ENCODE measurements at places on chromosomes 1 and 21.

DNA sequence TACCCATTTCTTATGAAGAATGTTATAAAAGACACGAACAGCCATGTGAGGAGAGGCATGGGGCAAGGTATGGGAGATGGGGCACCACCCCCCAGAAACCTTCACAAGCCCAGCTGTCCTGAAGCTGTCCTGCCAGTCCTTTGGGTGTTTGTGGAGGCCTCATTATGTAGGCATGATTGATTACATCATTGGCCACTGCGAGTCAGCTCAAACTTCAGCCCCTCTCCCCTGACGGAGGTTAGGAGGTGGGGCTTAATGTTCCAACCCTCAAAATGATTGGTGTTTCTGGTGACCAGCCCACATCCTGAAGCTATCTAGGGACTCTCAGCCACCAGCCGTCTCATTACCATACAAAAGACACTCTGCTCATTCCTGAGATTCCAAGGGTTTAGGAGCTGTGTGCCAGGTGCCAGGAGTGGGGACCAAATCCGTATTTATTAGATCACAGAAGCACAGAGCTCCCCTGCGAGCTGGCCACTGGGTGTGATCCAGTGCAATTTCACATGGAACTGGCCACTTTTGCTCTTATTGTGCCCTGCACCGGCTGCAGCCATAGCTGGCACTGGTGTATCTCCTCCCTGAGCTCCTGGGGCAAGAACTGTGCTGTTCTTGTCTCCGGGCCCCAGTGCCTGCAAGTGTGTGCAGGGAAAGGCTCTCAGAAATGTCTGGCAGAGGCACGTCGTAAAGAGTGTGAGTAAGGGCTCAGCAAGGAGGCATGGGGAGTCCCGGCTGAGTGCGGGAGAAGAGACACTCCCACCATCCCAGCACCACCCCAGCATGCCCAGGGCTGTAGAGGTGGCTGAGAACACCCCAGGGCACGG is 10.5 kb downstream of the KIAA1614 start:
- peak; percentile 41 for DNase-seq

DNA sequence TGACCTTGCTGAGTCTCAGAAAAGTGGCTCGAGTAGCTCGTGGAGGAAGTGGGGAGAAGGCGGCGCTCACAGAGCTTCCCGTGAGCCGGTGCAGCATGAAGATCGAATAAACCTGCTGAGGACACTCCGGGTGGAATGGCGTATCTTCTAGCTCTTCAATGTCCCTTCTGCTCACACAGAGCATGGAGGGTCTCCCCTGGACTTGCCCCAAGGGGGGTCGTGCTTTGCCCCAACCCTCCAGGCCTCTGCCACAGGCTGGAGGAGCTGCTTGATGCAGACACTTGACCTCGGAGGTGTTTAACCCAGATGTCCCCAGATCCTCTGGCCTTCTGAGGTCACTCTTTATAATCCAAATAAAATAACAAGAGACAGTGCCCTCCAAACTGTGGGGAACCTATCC is 2.2 kb upstream of the KRTAP10-12 start:
- no peak for DNase-seq

DNA sequence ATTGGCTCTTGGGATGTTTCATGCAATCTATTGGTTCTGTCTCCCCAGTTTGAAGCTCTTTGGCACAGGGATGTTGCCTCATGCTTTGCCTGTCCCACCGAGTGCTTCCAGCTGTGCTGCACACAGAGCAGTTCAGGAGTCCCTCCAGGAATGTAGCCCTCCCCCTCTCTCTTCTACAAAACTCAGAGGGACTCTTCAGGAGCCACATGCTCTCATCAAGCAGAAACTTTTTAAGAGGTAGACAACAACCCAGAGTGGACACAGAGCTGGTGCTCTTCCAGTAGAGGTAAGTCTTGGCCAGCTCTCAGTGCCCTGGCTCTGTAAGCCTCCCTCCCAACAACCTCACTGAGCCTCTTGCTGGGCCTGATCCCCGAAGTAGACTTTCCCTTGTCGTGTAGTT is 11.6 kb upstream of the ZNF697 start:
- no peak for DNase-seq

DNA sequence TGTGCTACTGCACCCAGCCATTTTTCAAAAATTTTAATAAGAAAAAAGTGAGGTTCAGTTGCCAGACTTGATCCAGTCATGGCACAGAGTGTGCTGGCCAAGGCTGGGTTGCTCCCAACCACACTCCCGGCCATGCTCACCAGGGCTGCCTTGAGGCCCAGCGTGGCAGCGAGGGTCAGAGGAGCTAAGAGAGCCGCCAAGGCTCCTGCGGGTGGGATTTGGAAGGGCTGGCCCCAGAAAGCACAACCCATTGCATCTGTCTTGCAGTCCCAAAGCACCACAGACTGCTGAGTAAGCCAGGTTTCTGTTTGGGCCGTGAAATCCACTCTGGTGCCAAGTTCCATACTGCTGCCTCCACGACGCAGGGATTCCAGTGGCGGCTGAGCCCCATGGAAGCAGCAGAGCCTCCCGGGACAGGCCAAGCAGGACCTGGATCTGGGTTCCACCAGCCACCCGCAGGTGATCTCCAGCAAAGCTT is 22.6 kb downstream of the ZBTB17 start:
- DNase-seq: no peak

- no peak for DNase-seq
These were observed 240.3 kb upstream of the RAB4A start for GRCh38 chr1:229030630-229031029.

DNA sequence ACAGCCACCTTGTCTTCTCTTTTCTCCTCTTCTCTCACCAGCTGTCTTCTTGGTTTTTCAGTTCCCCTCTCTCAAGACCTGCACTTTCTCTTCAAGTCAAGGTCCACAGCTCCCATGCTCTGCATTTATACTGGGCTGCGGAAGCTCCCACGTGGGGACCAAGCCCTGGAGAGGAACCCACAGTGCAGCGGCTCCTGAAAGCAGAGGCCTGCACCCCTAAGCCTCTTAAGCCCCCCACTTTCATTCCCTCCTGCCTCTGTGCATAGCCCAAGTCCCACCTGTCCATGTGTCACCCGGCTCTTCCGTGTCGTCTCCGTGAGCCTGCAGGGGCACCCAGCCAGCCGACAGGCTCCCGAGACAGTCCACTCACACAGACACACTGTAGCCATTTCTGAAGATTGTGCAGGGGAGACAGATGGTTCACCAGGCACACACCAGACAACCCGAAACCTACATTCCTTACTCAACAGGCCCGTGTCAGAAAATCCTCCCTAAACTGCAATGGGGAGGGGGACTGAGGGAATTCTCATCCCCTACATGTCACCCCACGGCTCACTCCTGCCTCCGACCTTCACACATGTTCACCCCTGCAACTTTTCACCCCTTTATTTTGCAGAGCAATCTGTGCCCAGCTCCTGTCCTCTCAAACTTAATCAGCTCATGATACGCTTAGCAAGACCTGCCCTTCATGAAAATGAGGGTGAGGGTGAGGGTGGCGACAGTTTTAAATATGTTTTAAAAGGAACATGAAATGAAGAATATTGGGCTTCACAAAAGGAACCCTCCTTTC is 6.3 kb downstream of the MX2 start:
- DNase-seq: no peak

DNA sequence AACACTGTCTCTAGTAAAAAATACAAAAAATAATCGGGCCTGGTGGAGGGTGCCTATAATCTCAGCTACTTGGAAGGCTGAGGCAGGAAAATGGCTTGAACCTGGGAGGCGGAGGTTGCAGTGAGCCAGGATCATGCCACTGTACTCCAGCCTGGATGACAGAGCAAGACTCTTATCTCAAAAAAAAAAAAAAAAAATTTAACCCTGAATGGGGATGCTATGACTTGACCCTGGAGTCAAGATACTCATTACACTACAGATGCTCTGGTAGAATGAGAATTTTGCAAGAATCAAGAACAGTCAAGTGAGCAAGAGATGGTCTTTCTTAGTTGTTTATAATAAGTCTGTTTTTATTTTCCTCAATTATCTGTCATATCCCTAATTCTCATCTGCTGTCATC is 253.8 kb downstream of the GPR52 start:
- no peak for DNase-seq

- DNase-seq: no peak
These were observed 480.4 kb upstream of the CAMK1G start for GRCh38 chr1:209103092-209103491.

DNA sequence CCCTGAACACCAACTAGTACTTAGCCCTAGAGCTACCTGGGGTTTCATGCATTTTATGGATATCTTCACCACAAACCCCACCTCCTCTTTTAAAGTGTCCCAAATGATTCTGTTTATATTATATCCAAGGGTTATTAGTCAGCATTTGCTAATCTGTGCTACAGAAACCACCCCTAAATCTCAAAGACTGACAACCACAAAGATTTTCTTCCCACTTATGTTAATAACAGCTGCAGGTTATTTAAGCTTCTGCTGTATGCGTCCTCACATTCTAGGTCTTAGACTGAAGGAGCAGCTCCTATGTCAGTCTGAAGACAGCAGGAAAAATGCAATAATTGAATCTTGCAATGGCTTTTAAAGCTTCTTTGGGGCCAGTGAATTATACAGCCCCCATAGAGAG is 11.2 kb upstream of the PHC2 start:
- no peak for DNase-seq

DNA sequence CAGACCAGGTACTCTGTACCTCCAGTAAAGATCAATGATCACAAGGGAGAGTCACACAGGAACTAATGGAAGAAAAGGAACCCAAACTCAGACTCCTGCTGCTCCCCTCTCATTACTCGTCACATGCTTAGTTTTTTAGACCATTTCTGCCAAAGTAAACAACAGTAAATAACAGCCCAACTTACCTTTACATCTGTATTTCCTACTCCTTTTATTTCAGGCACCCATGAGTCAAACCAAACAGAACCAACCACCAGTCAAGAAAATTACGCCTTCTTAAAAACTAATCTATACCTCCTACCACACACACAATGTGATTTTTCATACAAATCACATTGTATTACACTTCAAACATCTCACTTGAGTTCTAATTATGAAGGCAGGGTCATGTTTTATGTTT is 61.4 kb upstream of the HTR1D start:
- no peak for DNase-seq

- no peak for DNase-seq
These were observed 52.9 kb downstream of the OSBPL9 start for GRCh38 chr1:51669816-51670215.

DNA sequence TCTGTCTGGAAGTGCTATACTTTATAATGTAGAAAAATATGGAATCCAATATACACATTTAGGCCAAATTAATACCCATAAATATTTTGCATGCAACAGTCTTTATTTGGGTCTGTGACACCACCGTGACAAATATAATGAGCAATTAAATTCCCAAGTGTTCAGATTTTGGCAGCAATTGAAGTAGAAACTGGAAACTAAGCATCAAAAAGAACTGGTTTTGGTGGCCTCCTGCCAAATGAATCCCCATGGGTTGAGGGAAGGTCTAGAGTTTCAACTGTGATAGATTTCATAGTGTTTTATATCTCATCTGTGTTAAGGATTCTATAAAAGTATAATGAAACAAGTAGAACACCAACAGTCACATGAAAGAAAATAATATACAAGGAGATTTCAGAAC is 88.4 kb downstream of the DPYD start:
- DNase-seq: no peak
